NCI-H1436 treated with DMSO at 0.1 percent for 48 hours (cell line): ENCODE measurements at places on chromosomes 4 and X.

DNA sequence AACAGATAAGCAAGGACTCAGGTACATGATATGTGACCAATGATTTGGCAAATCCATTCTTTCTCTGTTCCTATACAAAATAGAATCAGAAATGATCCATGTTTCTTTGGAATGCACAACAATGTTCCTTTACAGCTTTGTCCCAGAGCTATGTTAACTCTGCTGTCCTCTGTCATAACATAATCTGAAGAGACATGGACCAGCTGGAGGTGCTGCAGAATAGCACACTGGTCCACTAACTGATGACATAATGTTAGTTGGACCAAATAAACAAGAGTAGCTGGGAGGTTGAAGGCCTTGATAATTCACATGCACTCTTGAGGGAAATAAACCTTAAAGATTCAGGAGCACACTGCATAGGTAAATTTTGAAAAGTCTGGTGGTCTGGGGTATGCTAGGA, 23.0 kb upstream of the DHX15 start:
- DNase-seq = no peak

DNA sequence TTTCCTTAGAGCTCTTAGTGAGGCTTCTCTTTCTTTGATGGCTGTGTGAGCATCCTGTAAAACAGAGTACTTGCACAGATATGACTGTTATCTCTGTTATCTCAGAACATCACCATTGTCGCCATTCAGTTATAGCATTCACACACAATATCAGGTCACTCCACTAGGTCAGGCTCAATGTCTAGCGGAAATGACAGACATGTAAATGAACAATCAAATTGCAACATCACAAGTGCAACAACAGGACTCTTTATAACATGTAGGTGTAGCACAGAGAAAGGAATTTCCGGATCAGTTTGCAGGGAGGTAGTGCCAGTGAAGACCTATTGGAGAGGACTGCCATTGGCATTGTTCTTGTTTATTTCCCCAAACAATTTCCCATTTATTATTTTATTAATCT, 43.2 kb upstream of the IGSF1 start:
- no peak for DNase-seq

DNA sequence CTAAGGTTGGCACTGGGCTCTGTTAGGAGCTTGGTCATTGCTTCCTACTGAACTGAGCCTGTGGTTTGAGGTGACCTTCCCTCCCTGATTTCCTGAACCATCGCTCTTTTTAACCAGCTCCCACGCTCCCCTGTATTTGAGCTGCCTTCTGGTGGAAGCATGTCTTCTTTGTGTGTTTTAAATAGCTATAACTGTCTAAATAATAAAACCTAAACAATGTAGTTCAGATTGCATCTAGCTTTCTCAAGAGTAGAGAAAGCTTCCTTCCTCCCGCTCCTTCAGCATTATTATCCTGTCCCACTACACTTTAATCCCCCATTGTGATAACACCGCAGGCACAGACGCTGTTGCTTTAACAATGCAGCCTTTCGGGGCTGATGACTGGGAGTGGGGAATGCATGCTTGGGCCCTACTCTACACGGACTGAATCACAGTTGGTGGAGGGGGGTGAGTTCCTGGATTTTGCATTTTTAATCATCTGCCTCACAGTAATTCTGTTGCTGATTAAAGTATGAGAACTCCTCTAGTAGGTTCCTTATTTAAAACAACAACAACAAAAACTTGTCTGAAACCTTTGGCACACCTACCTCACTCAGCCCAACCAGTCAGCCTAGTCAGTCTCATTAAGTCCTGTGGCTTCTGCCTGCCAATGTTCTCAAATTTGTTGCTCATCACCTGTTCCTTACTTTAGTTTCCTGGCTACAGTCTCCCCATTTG, 6.6 kb downstream of the SMS start:
- no peak for DNase-seq

- no peak for DNase-seq
Observed at GRCh38 chrX:132181364-132181763, 37.9 kb downstream of the RAP2C start.

DNA sequence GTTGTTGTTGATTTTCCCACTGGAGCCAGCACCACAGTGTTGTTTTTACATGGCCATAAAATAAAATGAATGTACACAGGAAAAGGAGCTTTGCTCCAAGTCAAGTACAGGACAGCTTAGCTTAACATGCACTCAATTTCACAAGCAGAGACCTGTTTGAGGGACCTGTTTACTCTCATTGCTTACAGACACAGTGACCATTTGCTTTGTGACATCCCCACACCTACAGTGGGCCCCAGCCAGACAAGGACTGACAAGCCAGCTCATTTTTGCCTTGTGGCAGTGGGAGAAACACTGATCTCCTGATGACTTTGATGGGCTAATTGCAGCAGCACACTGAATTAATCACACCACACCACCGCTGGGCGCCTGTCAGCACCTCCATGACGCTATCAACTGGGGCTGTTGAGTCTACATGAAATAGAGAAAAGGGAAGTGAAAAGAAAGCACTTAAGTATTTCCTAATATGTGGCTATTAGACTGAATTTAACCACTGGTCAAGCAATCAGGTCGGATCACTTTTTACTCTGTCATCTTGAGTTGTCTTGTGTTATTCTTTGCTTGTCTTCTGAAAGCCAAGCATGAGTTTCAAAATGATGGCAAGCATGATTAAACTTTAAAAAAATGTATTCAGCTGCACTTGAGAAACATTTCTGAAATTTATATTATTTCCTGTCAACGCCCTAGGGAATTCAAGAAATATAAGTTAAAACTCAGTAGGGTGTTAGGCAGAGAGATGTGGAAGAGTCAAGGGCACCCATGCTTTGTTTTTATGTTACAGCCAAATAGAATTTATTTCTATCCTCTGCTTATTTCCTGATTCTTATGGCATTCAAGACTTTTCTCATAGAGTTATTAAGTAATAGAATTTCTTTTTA, 557.7 kb downstream of the RAB28 start:
- no peak for DNase-seq

GRCh38 chr4:181245326-181245725, 997.9 kb upstream of the TENM3 start:
- DNase-seq = no peak

GRCh38 chr4:48596336-48596735, 106.3 kb downstream of the ZAR1 start:
- DNase-seq = no peak

DNA sequence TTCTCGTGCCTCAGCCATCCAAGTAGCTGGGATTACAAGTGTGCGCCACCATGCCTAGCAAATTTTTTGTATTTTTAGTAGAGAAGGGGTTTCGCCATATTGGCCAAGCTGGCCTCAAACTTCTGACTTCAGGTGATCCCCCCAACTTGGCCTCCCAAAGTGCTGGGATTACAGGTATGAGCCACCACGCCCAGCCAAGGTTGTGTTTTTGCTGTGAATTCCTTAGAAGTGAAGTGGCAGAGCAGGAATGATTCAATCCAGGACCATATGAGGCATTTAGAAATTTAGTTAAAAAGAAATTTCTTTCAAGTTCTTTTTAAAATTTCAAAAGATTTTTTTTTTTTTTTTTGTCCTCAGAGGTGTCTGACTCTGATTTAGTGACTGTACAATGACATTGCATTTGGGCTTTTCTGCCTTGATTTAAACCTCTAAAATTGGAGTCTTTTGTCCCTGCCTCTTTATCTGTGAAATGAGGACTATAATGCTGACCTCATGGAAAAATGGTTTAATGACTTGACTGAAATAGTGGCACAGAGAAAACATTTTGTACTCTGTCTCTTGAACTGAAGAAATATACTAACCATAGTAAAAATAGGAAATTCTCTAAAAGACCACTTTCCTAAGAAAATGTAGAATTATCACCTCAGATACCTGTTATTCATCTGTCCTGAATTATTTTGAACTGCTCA, 59.9 kb downstream of the CXCL13 start:
- no peak for DNase-seq

- no peak for DNase-seq
Observed at GRCh38 chr4:1042352-1043055, 31.1 kb downstream of the FGFRL1 start.

- DNase-seq = no peak
Observed at GRCh38 chr4:1195891-1196401, 23.6 kb upstream of the SPON2 start.

DNA sequence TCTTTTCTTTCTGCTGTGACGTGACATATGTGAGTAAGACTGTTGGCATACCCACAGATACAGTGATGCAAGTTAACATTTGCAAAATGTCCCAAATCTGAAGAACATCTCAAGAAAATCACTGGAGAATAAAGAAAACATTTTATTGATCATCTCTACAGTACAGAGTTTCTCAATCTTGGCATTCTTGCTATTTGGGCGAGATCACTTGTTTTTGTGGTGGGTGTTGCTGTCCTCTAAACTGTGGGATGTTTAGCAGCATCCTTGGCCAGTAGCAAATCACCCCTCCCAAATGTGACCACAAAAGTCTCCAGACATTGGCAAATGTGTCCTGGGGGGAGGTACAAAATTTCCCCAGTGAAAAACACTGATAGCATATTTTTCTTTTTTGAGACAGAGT, 28.8 kb downstream of the AMELX start:
- no peak for DNase-seq

GRCh38 chr4:160877087-160877790, 1286.6 kb downstream of the FSTL5 start:
- no peak for DNase-seq

GRCh38 chr4:77586951-77587383, 18.7 kb upstream of the CXCL13 start:
- no peak for DNase-seq

DNA sequence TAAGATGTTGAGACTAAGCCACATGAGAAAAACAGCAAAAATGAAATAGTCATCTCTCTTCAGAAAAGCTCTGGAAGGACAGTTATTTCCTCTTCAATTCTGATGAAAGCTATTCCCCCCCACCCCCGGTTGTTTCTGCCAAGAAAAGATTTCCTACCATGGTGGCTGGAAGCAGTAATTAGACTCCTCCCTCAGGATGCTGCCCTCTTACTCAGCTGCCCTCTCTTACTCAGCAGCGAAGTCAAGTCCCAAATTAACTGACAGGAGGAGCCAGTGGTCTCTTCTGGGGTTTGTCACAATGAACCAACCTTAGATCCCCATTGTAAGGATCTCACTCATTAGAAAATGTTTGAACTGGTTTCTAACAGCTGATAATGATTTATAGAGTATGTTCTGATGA, 38.0 kb downstream of the GPM6B start:
- DNase-seq = no peak
